WTC11 (cell line): ENCODE measurements at places on chromosomes 2 and 18.

GRCh38 chr2:205766779-205767359, 84.6 kb downstream of the NRP2 start:
- peak; percentile 72 for DNase-seq

DNA sequence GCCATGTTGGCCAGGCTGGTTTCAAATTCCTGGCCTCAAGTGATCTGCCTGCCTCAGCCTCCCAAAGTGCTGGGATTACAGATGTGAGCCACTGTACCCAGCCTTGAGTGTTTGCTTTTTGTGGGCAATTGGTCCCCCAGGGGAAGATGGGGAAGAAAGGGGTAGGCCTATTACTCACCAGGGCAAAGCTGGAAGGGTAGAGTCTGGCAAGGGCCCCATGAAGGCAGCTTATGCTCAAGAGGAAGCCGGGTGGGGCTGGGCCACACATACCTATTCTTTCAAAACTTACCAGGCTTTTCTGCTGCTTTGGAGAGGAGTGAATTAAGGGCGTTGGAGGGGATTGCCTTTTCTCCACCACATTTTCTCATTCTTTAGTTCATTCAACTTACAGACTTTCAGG, 24.5 kb upstream of the CD28 start:
- DNase-seq: no peak

DNA sequence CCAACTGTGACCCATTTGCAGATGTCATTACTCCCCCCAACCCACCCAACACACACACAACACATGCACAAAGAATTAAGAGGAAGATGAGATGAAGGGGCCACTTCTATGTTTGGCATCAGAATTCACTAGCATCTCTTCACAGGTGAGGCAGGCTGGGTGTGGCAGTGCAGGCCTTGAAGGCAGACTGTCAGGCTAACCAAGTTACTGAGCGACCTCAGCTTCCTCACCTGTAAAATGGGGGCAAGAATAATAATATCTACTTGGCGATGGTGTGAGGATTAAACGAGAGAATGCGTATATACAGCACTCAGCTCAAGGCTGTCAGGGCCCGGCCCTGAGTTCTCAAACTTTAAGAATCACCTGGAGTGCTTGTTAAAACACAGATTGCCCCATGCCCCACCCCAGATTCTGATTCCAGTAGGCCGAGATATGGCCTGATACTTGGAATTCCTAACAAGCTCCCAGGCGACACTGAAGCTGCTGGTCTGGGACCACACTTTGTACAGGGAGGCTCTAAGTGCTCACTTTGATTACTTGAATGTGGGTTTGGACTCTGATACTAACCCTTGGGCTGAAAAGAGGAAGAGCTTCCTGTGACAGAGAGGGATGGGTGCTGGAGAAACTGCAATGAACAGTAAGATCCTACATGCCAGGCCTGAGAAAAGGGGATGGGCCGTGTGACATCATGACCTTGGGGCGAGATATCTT, 1.1 kb downstream of the ACTG2 start:
- no peak for DNase-seq

DNA sequence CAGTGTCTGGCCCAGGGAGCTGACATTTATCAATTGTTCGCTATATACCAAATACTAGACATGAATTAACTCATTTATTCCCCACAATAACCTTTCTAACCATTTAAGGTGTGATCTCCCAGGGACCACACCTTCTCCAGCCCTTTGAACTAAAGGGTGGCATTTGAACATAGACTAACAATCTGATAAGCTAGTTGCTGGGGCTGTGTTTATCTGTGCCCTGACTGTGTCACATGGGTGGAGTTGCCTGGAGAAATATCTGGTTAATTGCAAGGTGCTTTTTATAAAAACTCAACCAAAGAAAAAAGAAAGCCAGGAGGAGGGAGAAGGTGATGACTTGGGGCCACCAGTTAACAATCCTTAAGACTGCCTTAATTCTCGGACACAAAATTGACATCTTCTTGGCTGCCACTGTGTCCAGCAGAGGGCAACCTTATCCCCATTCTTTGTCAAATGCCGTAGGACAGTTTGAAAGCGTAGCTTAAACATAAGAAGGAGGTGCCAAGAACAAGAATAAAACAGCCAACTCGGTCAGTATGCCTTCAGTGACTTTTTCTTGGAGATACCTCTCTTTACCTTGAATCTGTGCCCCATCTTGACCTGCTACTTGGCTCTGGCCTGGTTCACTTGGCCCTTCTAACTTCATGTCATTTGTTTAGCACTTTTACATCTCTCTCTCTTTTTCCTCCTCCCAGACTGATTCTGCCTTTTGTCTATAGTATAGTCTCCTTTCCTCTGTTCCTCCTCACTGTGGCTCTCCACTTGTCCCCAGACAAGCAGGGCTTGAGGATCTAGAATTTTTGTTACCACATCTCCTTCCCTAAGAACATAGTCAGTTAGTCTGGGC, 183.4 kb downstream of the MYO3B start:
- peak; percentile 66 for DNase-seq

GRCh38 chr2:47078541-47079482, 76.3 kb downstream of the STPG4 start:
- no peak for DNase-seq

GRCh38 chr2:159942146-159942545, 120.3 kb downstream of the PLA2R1 start:
- DNase-seq: no peak

GRCh38 chr2:167550448-167550847, 662.2 kb downstream of the XIRP2 start:
- DNase-seq: no peak

DNA sequence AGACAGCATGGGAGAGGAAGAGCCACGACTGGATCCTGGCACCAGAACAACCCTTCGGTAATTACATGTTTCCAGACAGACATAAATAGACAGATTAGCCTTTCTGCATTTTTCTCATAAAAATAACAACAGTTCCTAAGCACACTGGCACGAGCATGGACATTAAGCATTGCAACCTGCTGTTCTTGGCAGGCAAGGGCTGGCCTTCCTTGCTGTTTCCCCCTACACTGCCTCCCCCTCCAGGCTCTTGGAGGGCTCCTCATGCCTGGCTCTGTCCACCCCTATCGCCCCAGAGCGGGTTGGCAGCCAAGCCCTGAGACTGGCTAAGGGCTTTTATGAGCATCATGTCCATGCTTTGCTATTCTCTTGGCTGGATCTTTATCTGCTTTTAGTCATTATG, 89.6 kb downstream of the TTC32 start:
- DNase-seq: no peak

DNA sequence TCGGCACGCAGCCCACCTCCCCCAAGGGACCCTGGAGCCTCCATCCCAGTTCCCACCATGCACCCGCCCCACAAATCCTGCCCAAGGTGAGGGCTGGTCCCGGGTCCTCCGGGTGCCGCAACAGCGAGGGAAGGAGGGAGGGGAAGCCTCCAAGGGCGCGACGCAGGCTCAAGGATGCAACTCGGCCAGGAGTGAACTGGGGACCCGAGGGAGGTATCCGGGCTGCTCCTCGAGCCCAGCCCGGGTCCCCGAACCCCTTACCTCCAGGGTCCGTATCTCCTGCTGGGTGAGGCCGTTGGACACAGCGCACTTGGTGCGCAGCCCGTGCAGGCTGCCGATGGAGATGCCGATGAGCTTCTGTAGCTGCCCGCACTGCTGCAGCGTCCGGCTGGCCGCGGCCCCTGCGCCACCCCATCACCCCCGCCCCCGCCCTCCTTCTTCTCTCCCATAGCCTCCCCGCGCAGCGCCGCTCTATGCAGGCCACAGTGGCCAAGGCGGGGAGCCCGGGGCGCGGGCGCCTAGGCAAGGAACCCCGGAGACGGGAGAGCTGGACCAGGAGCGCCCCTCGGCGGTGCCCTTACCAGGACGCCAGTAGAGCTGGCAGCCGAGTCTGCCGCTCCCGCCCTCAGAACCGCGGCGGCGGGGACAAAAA, 124.1 kb downstream of the ANKRD30BL start:
- DNase-seq: peak; percentile 65

DNA sequence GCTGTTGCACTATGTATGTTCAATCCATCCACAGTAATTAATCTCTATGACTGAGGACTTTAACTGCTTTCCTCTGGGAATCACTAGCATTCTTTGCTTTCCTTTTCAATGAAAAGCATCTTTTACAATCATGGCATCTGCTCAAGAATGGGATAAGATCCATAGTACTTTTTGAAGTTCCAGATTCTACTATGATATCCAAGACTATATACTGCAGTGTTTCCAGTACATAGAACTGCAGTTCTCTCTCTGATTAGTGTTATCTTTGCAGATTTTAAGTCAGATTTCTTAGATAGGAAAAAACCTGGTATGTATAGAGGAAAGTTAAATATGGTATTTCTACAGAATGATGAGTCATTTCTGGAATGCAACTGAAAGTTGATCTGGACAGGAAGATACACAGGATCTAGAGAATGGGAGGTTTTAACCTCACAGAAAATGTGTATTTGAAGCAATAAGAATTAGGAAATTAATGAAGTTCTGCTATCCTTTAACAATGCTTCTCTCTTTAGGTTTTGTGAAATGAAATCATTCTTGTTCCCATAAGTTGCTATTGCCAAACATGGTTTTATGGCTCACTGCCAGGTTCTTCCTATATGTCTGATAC, 670.7 kb downstream of the ERBB4 start:
- no peak for DNase-seq

GRCh38 chr2:145757503-145758246, 1237.8 kb upstream of the ZEB2 start:
- no peak for DNase-seq

- no peak for DNase-seq
Measured at GRCh38 chr2:236236559-236237452, 27.4 kb downstream of the ASB18 start.

DNA sequence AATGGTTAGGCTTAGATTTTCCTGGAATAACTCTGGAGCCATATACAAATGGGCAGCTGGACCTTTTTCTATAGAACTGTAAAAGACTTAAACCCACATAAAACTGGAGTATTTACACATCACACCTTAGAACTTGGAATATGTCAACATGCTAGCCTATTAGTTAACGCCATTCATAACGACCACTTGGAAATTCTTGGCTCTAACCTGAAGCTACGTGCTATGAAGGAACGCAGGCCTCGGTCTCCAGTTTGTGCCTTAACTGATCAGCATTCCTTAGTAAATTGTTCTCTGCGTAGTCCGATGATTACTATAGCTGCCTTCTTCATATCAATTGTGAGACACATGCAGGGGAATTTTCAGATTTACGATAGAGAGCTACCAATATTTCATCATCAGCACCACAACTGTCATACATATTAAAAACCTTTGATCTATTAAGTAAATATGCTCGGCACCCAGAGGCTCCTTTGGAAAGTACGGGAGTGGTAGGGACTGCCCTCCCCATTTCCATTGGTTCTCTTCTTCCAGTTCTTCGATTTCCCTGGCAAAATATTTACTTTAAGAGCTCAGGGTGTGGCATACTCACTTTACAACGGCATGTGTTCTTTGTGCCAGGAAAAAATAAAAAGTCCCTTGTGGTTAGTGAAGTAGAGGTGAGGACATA, 17.5 kb upstream of the CCL20 start:
- no peak for DNase-seq

- DNase-seq: peak; percentile 67
Measured at GRCh38 chr2:196131384-196131937, 39.9 kb downstream of the STK17B start.

DNA sequence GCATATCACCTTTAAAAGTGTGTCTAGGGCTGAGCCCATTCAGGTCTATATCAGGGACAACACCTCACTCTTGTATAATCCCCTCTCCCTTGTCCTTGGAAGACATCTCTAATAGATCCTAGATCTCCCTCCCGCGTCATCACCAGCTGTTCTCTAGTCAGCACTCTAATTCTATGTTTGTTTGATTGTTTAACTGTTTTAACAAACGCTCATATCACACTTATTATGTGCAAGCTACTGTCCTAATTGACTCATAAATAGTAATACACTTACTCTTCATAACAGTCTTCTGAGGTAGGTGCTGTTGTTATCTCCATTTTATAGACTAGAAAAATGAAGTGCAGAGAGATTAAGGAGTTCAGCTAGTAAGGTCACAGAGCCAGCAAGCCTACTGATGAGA, 1.6 kb upstream of the ERMN start:
- DNase-seq: no peak

- DNase-seq: no peak
Measured at GRCh38 chr2:18891600-18892345, 302.4 kb upstream of the NT5C1B start.

DNA sequence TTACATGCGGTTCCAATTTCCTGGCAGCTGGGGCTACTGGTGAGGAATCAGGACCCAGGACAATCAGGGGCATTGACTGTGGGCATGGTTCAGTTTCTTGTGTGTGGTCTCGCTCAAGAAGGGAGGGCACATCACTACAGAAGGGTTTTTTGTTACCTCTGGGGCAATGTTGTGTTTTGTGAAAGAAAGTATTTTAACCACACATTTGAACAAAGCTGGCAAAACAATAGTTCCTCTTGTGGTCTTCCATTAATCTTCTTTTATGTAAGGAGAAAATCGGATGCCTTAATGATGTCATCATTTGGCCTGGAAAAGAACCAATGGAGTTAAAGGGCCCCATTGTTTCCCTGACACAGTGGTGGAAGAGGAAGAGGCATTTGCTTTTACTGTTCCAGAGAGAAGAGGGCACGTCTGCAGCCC, 197.4 kb downstream of the SH3BP4 start:
- no peak for DNase-seq

GRCh38 chr18:53324353-53324752, 900.1 kb downstream of the MBD2 start:
- no peak for DNase-seq

DNA sequence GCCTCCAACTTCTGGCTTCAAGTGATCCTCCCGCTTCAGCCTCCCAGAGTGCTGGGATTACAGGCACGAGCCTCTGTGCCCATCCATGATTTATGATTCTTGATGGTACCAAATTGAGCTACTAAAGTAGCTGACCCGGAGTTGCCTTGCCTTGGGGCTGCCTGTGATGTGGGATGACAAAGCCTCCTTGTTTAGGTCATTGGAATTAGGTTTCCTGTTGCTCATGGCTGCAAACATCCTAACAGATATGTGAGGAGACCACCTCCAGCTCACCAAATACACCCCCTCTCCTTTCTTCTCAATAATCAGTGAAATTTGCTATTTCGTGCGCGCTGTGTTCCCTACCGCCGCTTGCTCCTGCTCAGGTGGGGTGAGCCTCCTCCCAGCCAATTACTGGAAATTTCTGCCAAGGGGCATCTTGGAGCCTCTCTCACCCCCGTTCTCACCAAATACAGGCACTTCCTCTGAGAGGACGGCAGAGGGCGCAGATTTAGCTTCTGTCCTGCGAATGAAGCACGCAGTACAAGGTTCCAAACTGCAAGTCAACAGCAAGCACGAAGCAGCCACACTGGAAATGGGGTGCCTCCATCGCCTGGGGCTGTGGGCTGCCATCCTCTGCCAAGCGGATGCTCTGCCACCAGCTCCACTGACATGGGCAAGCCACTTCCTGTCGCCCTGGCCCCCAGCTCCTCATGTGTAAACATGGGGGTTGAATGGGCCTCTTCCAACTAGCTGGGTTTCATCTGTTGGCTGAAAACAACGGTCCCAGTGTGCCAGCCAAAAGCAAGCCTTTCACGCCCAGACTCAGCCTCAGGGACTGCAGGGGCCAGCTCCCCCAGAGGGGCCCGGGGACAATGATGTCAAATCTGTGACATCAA, 71.7 kb downstream of the NCAPH start:
- DNase-seq: peak; percentile 71
